MG63 (cell line): ENCODE measurements at places on chromosomes 16 and 17. TPM values are rescaled to one million over a fixed set of nuclear protein-coding genes. Genes with fewer than 3 reads are reported as not detected.

DNA sequence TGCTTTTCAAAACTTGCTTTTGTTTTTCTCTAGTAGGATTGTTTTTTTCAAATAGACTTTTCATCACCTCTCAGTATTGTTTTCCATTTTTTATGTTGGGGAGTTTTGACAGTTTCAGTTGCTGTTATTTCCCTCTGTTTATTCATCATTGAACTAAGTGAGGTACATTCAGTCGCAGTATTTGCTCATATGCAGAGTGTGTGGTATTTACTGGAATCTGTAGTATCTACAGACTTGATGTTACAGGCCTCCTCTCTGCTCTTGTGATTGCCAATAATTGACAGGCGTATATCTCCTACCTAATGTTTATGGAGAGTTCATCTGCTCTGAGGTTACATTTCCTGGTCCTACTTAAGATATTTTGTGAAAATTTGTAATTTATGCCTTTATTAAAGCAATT, 49.6 kb downstream of the COX10 start:
- DNase-seq = no peak

DNA sequence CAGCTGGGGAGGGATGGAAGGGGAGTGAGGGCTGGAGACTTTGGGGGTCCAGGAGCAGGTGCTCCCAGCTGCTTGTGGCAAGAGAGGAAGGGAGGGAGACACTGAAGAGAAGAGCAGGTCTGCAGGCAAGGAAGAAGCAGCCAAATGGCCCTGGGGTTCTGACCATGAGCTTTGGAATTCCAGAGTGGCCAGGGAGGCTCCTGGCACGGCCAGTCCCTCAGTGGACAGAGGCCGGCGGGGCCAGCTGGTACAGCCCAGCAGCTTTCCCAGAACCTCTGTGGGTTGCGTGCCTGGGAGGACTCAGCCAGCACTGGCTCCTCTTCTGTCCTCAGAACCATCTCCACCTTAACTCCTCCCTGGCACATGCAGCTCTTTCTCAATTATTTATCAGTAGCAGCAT, 233.0 kb downstream of the MSI2 start:
- peak; percentile 9 for DNase-seq

GRCh38 chr17:77817953-77818352, 140.6 kb upstream of the TNRC6C start:
- DNase-seq = no peak

- DNase-seq = no peak
These were observed 2.8 kb upstream of the SLFN11 start for GRCh38 chr17:35376245-35376644.

EFTUD2 gene
- total RNA-seq = 156 and 179 TPM in 2 replicates

- no peak for DNase-seq
These were observed 88.2 kb upstream of the CORO6 start for GRCh38 chr17:29710891-29711418.

GRCh38 chr17:60371818-60372510, 20.0 kb downstream of the USP32 start:
- DNase-seq = no peak

DNA sequence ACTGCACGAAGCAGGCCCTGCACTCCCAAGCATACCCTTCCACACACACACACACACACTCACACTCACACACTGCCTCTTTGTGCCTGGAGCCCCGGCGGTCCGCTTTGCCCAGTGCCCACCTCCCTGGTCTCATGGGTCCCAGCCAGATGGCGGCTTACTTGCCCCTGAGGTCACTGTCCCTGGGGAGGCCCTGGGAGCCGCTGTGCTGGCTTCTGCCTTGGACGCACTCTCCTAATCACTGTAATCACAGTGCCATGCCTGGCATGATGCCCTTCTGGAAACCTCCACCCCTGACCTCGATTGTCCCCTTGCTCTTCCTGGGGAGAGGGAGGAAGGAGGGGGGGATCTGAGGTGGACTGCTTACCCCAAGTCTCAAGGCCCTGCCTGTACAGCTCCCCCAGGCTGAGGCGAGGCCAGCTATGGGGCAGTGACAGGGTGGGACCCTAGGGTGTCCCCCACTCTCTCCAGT, 36.0 kb downstream of the ARHGAP23 start:
- DNase-seq = peak; percentile 91

DNA sequence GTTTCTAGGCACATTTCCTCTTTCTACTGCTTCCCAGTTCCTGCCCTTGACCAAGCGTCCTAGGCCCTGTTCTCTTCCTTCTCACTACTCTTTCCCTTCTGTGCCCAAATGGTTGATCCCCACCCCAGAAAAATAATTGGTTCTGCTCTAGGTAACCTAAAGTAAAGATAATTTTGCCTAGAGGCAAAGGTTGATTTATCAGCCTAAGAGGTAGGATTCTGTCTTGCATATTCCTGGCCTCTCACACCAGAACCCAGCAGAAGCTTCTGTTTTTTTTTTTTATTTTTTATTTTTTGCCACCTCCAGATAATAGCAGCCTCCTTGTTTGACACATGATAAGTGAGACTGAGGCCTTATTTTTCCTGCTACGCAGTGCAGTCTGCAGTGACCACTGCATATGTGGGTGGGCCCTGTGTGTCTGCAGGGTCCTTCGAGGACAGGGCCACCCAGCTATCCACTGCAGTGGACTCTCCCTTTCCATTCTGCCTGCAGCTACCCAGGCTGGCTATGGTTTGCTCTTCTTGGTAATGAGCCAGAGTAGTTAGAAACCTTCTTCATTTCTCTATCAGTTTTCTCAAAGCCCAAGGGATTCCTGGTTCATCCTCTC, 701 bp downstream of the PIPOX start:
- DNase-seq = no peak

- peak; percentile 69 for DNase-seq
These were observed 90.7 kb downstream of the TIMM22 start for GRCh38 chr17:1087381-1088241.

- no peak for DNase-seq
These were observed 37.3 kb downstream of the TSC2 start for GRCh38 chr16:2084895-2085625.

- DNase-seq = no peak
These were observed 13.6 kb downstream of the SMPD3 start for GRCh38 chr16:68434624-68435210.

- DNase-seq = no peak
These were observed 123.6 kb downstream of the MRTFB start for GRCh38 chr16:14194721-14195120.

TMEM92 gene
- total RNA-seq = not detected in 2 replicates

VPS25 gene
- 68.7 and 99.1 TPM in 2 replicates for total RNA-seq

PEX12 gene
- total RNA-seq = 3.9 and 6.1 TPM in 2 replicates

DNA sequence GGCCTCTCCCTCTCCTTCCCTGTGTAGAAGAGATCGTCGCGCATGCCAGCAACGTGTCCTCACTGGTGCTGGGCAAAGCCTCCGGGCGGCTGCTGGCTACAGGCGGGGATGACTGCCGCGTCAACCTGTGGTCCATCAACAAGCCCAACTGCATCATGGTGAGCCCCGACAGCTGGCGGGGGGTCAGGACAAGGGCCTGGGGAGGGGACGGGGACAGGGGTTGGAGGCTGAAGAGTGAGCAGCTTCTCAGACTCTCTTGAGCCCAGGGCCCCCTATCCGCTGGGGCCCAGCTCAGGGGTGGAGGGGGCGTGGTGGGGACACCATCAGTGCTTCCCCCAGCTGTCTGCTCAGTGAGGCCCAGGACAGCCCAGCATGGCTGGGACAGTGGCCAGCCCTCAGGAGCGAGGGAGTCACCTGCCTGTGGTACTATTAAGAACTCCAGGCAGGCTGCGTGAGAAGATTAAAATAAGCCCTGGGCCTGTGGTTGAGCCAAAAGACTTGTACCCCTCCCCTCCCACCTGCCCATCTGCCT, 6.2 kb downstream of the KATNB1 start:
- no peak for DNase-seq

DNA sequence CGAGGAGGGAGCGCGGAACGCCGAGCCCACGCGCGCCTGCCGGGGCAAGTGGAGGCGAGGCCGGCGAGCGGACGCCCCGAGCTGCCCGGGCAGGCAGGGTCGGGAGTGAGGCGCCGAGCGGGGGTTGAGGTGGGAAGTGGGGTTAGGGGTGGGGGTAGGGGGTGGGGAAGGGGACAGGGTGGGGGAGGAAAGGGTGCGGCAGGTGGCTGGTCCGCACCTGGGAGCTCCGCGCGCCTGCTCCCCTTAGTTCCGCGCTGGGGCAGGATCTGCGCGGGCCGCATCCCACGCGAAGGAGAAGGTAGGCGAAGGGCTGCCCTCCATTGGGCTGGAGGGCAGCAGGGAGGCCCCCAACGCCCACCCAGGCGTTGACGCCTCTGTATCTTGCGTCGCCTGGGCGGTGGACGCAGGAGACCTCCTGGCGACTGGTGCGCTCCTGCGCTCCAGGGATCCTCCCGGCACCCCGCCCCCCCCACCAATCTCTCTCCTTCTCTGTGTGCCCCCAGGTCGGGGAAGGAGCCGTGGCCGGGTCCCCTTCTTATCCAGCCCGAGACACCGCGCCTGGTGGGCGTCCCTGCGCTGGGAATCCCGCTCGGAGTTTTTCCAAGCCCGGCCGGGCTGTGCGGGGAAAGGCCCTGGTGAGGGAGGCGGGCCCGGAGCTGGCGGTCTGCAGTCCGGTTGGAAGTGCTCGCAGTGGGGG, 51.3 kb upstream of the AMZ2 start:
- no peak for DNase-seq

DNA sequence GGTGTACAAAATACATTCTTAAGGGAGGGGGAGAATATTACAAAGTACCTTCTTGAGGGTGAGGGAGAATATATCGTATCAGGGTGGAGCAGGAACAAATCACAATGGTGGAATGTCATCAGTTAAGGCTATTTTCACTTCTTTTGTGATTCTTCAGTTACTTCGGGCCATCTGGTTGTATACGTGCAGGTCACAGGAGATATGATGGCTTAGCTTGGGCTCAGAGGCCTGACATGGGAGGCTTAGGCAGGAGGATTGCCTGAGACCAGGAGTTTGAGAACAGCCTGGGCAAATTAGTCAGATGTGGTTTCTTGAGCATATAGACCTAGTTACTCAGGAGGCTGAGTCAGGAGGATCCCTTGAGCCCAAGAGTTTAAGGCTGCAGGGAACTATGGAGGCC, 13.1 kb downstream of the ODAD4 start:
- DNase-seq = no peak
